MG63 (cell line): ENCODE measurements at places on chromosomes 7 and 10. TPM values are rescaled to one million over a fixed set of nuclear protein-coding genes. Genes with fewer than 3 reads are reported as not detected.

DNA sequence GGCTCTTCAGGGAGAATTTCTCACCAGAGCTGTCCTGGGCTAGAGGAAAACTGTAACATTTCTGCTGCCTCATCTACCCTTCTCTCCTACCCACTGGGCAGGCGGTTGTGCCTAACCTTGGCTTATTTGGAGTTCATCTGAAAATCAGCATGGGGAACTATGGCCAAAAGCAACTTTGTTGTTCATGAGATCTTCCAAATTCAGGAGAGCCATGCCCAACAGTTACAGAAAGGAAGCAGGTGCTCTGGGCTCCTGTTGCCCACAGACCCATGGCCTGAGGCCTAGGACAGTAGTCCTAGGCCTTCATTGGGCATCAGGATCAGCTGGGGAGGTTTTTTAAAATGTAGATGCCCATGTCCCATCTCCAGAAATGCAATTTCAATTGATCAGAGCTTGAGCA lies 85.2 kb downstream of the GRID1 start:
- no peak for DNase-seq

DNA sequence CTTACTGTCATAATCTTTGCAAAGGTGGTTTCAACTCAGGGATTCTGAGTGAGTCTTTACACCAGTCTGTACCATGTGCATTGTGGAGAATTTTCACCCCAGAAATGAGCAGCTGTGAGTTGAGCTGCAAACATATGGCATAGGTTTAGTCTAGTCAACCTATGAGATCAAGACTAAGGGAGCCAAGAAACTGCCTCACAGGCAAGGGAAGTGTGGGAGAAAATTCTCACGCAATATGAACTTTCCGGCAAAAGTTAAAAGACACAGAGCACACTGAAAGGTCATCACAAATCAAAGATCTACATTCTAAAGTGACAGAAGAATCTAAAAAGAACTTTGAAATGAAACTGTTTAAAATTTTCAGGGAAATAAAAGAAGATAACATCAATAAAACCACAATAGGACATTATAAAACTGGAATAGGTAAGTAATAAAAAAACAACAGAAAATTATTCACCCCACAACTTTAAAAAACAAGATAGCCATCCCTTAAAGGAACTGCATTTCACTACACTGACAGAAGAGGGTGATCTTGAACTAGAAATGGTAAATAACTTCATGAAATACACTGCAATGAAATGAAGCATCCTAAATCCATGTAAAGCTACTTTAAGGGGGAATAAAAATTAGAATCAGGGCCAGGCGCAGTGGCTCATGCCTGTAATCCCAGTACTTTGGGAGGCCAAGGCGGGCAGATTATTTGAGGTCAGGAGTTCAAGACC lies 63.5 kb downstream of the LGI1 start:
- DNase-seq = no peak

DNA sequence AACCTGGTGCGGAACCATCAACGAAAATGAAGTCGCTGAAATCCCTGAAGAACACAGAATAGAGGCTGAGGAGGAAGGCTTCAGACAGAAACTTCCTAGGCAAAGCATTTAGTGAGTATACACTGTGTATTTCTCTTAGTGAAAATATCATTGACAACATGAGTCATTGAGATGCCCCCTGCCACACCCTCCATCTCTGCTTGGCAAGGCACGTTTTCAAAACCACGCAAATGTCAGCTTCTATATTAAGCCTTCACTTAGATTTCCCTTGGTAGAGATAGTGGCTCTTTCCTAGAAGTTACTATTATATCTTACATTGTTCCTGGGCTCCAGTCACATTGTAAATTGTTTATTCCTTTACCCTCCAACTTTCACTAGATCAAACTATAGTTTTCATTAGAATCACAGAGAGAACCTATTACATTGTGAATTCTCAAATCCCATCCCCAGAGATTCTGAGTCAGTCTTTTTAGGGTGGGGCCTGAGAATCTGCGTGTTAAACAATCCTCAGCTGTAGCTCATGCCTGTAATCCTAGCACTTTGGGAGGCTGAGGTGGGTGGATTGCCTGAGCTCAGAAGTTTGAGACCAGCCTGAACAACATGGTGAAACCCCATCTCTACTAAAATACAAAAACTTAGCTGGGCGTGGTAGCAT lies 4.6 kb upstream of the SKAP2 start:
- DNase-seq = peak; percentile 53

- no peak for DNase-seq
Measured at GRCh38 chr10:97408496-97408992, 7.4 kb upstream of the RRP12 start.

- DNase-seq = no peak
Measured at GRCh38 chr10:60808036-60808435, 29.8 kb downstream of the CDK1 start.

DNA sequence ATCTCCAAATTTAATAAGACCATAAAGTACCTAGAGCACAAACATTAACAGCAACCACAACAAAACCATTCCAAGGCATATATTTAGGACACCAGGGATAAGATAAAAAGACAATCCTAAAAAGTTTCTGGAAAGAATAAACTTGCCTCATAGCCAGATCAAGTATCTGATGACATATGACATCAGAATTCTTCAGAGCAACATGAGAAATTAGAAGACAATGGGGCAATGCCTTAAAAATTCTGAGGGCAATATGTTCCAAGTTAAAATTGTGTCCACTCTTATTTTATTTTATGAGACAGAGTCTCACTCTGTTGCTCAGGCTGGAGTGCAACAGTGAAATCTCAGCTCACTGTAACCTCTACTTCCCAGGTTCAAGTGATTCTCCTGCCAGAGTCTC lies 2.8 kb downstream of the EFCAB10 start:
- no peak for DNase-seq

DNA sequence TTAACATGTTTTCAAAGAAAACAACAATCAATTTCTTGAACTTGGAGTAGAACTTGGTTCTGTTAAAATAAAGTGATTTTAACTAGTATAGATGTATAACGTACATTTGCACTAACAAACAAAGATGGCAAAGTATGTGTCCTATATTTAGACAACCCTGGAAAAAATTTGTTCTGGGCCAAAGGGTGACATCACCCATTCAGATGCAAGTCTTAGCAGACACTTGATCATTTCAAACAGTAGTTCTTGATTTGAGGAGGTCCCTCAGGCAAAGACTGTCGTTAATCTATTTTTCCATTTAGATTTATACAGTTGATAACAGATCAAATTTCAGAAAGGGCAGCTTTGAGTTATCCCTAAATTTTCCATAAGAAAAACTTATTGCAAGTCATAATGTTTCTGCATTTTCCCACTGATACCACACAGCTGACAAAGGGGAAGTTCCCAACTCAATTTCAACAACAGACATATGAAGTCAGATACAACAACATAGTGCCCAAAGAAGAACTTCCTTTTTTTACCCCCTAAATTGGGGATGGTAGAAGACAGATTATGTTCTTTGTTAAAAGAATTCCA lies 5.2 kb downstream of the NMT2 start:
- DNase-seq = no peak

DNA sequence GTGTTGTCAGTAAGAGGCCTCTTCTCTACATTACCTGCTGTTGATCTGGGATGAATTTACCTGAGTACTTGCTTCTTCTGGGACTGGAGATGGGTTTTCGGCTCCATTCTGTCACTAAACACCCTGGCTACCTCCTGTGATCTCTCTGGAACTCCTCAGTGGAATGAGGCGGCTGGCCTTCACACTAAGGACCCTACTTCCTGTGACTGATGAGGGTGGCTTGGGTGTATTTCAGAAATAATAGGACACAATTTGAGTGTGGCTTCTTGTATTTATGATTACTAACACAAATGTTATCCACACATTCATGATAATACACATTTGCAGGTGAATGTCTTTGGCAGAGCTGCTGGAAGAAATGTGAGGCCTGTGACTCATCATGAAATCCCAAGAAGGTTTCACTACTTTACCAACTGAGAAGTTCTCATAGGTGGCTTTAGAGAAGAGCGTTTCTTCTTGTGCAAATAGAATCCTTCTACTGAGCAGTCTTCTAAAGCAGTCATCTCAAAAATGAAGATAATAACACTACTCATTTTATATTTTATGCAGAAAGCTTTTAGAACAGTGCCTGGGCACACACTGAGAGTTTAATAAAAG lies 21.3 kb upstream of the EVX1 start:
- DNase-seq = no peak

- DNase-seq = no peak
Measured at GRCh38 chr7:106393564-106394251, 108.9 kb upstream of the NAMPT start.

GRCh38 chr10:72087969-72088888 lies at the start of gene SPOCK2:
Gene SPOCK2, minus strand, starts transcription at chr10:72088551. Its CDS starts 223 bp downstream, at chr10:72088328.
- no peak for DNase-seq

DNA sequence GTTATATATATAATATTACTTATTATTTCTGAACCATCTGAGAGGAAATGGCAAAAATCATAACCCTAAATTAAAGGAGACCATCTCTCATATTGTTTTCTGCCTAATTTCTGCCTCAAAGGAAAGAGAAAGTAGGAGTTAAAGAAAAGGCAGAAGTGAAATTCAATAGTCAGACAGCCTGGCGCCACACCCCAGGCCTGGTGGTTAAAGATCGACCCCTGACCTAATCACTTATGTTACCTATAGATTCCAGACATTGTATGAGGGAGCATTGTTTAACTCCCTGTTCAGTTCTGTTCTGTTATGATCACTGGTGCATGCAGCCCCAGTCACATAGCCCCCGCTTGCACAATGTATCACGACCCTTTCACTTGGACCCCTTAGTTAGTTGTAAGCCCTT lies 24.9 kb upstream of the CHST3 start:
- DNase-seq = no peak

GRCh38 chr10:78471723-78472550 lies 438.3 kb downstream of the RPS24 start:
- DNase-seq = no peak

- no peak for DNase-seq
Measured at GRCh38 chr7:130777426-130777825, 43.4 kb upstream of the KLF14 start.

DNA sequence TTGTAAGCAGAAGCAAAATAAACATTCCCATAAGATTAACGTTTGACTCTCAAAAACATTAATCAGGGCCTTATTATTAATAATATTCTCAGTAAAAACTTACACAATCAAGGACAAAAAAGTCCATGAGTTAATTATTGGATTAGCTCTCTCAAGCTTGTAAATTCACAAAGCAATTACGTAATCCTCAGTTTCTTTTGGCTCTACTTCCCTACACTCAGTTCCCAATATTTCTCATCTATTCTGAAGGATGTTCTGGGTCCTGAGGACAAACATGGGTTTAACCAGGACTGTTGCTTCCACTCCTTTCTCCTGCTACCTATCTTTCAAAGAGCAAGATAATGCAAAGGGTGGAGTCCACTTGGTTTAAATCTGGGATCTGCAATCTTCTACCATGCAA lies 15.1 kb downstream of the FBXL13 start:
- no peak for DNase-seq

DNA sequence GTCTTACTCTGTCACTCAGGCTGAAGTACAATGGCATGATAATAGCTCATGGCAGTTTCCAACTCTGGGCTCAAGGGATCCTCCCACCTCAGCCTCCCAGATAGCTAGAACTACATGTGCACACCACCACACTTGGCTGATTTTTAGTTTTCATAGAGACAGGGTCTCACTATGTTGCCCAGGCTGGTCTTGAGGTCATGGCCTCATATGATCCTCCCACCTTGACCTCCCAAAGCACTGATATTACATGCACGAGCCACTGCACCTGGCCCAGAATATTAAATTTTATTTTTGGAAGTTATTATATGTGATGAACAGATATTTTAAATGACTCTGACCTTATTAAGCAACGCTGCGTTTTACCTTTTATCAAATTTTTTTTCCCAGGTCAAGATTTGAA lies 94.4 kb downstream of the PODXL start:
- no peak for DNase-seq

DNA sequence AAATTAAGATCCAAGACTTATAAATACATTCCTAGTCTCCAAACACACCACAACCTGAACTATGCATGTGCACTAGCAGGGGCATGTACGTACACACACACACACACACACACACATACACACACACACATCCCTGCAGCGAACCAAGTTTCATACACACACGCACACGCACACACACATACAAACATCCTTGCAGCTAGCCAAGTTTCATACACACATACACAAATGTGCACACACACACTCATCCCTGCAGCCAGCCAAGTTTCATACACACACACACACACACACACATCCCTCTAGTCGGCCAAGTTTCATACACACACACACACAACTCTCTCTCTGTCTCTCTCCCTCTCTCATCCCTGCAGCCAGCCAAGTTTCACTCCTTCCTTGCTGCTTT lies 82.7 kb upstream of the WIPF3 start:
- DNase-seq = no peak

DNA sequence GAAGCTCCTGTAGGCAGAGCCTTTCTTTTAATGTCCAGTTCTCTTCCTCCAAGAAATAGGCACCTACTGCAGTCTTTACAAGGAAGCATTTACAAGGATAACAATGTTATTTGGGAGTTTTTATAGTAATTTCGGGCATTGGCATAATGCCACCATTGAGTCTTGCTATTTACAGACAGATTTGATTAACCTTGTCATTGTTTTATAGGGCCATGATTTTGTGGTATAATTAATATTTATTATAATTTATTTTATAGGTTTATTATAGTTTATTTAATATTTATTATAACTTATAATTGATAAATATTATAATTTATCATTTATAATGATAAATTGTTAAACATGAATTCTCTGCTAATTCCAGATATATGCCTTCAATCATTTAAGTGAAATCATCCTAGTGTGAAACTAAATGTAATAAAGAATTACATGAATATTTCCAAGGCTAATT lies 573 bp upstream of the POT1 start:
- DNase-seq = no peak

- DNase-seq = peak; percentile 86
Measured at GRCh38 chr7:4631380-4632179, 50.5 kb upstream of the FOXK1 start.

GRCh38 chr7:153401795-153402720 lies 642.5 kb downstream of the ACTR3B start:
- DNase-seq = no peak

MACROH2A2 gene
- 15.0 and 16.3 TPM in 2 replicates for total RNA-seq

CALCR gene
- not detected in 2 replicates for total RNA-seq

SERPINE1 gene
- 59.2 and 73.4 TPM in 2 replicates for total RNA-seq

C7orf57 gene
- total RNA-seq = 0.23 TPM in 1 of 2 replicates, not detected in the other

SPDYE2B gene
- not detected in 2 replicates for total RNA-seq

MOGAT3 gene
- total RNA-seq = not detected in 2 replicates

NFE2L3 gene
- total RNA-seq = 15.2 and 19.2 TPM in 2 replicates

TFPI2 gene
- 0.07 and 1.7 TPM in 2 replicates for total RNA-seq

SMO gene
- 9.0 and 14.3 TPM in 2 replicates for total RNA-seq

PDE6C gene
- not detected in 2 replicates for total RNA-seq
